ENCODE measurements at places on chromosomes 7 and 10.

DNA sequence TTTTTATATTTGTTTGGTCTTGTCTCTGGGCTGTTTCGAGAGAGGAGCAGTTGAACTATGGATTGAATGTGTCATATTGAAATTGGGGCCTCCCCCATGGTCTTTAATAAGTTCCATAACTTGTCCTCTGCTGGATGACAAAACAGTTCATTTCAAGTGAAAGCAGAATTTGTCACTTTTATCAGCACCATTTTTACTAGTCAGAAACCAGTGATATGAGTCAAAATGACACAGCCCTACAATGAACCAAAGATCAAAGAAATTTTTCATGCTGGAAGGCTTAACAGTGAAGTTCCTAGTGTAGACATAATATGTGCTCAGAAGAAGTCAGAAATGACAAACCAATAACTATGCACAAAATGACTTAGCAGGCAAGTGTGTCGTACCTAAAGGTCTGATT, 133.6 kb upstream of the VWC2 start:
- no peak for DNase-seq

DNA sequence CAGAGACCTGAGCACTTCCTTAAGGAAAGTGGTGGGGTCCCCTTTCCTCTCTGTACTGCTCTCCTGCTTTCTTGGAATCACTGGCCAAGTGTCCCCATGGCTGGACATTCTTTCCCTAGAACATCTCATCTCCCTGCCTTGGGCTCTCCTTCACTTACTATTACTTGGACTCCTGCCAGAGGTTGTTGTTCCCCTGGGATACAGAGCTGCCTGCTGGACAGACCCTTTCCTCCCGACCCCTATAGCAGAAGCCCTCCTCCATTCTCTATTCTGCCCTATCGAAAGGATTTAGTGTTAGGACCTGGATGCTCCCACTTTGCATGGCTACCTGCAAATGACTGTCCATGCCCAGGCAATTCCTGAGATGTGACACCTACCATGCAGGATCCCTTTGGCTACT, 164.3 kb upstream of the PODXL start:
- no peak for DNase-seq

GRCh38 chr7:28793381-28794085, 164.6 kb downstream of the TRIL start:
- DNase-seq = no peak

DNA sequence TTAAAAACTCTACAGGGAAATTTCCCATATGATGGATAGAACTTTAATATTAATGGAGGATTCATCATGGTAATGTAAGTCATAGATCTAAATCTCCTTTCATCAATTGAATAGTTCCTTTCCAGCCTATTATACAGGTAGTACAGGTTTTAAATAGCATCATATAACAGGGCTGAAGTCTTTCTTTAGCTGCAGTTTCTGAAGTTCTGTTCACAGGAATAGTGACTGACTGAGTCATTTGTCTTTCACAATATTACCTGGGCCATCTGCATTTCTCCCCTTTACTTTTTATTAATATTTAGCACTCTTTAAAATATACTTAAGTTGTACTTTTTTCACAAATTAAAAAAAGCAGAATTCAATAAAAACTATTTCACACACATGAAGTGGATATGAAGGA, 12.6 kb upstream of the NPVF start:
- no peak for DNase-seq

- peak; percentile 60 for DNase-seq
Measured at GRCh38 chr7:95527033-95527775, 41.5 kb downstream of the ASB4 start.

GRCh38 chr10:101305320-101306241, 48.4 kb upstream of the BTRC start:
- no peak for DNase-seq

GRCh38 chr7:48245751-48246472, 74.7 kb downstream of the ABCA13 start:
- DNase-seq = no peak

GRCh38 chr7:20783700-20784387, 2.8 kb downstream of the SP8 start:
- DNase-seq = no peak

GRCh38 chr7:24548390-24548789, 24.9 kb upstream of the PALS2 start:
- DNase-seq = no peak

GRCh38 chr10:571688-572451, 117.6 kb downstream of the DIP2C start:
- no peak for DNase-seq

DNA sequence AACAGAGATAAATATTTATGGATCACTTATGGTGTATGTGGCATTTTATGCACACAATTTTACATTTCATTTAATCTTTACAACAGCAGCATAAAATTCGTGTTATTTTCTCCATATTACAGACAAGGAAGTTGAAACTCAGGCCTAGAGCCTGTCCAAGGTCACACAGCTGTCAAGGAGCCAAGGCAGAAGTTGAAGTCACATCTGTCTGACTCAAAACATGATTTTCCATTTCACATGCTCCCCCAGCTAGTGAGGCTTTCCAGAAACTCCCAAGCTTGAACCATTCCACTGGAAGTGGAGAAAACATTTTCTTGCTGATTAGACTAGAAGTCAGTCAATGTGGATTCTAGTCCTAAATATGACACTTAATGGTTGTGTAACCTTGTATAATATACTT, 110.5 kb downstream of the HECTD2 start:
- no peak for DNase-seq

- no peak for DNase-seq
Measured at GRCh38 chr10:108410236-108410635, 1245.7 kb upstream of the SORCS1 start.

DNA sequence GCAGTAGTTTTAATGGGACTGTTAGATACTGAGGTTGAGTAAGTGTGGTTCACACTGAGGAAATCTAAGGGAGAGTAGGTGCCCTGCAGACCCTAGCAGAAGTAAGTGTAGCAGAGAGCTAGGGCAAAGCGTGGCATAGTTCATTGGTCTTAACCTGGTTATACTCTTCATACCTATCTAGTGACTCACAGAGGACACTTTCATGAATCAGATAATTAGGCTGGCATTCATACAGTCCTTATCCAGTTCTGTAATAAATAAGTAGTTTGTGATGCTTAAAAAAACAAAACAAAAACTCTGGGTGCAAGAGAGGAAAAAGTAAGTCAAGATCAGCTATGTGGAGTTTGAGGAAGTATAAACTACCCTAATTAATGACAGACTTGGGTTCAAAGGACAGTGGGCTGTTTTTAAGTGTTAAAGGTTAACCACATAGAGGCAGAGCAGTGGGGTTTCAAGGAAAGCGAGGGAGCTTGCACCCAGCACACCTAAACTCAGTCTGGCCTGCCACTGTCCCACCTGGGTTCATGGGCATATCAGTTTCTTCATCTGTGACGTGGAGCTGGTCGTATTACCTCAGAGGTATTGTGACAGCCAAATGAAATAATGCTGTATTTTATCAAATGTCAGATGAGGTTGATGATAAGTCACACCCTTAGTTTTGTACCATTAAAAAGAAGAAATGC, 27.1 kb downstream of the LMTK2 start:
- no peak for DNase-seq

DNA sequence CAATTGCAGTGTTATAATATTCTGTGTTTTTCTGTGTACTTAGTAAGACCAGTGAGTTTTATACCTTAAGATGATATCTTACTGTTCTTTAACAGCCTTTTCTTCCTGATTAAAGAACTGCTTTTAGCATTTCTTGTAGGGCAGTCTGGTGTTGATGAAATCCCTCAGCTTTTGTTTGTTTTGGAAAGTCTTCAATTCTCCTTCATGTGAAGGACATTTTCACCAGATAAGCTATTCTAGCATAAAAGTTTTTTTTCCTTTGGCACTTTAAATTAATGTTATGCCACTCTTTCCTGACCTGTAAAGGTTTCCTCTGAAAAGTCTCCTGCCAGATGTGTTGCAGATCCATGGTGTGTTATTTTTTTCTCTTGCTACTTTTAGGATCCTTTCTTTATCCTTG, 1059.8 kb downstream of the LRMDA start:
- no peak for DNase-seq
